ENCODE measurements at places on chromosomes 6 and 20.
A peak's percentile ranks its signal among the peaks of the same experiment; 100 is the strongest.

DNA sequence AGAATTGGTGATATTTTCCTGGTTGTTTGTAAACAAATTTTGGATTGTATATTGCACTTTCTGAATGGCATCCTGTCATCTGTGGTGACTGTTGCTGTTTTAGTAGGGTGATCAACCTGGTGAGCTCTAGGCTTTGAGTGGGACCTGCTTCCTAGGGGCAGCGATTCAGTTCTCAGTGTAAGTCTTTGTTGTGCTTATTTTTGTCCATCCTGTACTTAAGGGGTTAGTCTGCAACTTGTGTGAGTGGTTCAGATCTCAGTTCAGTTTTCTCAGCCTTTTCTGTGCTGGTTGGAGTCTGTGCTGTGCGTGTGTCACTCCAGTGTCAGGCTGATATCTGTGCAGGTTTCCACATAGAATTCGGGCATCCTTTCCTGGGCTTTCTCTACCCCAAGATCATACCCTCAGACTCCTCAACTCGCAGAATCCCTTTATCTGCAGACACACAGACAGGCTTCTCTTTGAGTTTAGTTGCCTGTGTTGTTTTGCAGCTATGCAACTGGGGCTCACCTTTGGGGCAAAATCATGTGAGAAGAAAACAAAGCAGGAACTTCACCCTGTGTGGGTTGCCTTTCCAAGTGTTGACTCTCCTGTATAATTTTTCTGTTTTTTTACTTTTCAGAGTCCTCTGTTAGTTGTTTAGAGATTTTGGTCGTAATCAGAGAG lies 177.7 kb downstream of the FARS2 start:
- no peak for DNase-seq

- DNase-seq: no peak
These were observed 56.0 kb upstream of the SLC22A16 start for GRCh38 chr6:110532431-110532830.

GRCh38 chr6:12750416-12750815 lies 33.8 kb downstream of the PHACTR1 start:
- DNase-seq: no peak

- no peak for DNase-seq
These were observed 40.8 kb upstream of the NXT1 start for GRCh38 chr20:23309781-23310180.

DNA sequence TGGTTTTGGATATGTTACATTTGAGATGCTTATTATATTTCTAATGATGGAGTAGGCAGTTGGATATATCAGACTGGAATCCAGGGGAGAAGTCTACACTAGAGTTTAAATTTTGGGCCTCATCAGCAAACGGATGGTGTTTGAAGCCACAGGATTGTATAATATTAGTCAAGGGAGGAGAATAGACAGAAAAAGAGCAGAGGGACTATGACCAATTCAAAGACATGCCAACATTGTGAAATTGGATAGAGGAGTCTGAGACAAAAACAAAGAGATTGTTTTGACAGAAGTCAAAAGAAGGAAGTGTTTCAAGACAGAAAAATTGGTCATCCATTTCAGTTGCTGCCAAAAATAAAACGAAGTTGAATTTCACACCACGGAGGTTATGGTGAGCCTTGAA lies 66.5 kb downstream of the NOX3 start:
- no peak for DNase-seq

GRCh38 chr20:1474817-1475603 lies 8.4 kb upstream of the NSFL1C start:
- no peak for DNase-seq

DNA sequence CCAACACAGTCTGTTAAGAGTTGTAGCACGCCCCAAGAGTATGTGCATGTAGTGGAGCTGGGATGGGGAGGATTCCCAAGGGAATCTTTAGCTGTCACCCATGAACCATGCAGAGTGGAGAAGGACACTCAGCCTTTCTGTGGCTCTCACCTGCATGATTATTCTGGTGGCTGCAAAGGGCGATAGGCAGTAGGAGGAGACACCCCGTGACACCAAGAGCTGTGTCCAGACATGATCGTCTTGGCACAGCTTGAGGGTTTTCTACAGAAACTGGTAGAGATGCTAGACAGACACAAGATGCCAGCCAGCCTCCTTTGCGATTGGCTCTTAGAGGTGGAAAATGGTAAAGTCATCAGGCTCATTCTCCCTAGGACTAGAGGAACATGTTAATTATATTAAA lies 3.1 kb upstream of the CSE1L start:
- no peak for DNase-seq

- no peak for DNase-seq
These were observed 83.9 kb downstream of the ZDHHC14 start for GRCh38 chr6:157464653-157465535.

- DNase-seq: no peak
These were observed 73.0 kb upstream of the SYNJ2 start for GRCh38 chr6:157908369-157909281.

GRCh38 chr6:34992376-34992775 lies 103.3 kb downstream of the ANKS1A start:
- no peak for DNase-seq

- DNase-seq: no peak
These were observed 94.1 kb downstream of the DACT2 start for GRCh38 chr6:168225471-168225911.

GRCh38 chr6:36717871-36718540 lies 20.4 kb downstream of the RAB44 start:
- no peak for DNase-seq

GRCh38 chr6:33592595-33593413 lies 12.7 kb upstream of the BAK1 start:
- no peak for DNase-seq

DNA sequence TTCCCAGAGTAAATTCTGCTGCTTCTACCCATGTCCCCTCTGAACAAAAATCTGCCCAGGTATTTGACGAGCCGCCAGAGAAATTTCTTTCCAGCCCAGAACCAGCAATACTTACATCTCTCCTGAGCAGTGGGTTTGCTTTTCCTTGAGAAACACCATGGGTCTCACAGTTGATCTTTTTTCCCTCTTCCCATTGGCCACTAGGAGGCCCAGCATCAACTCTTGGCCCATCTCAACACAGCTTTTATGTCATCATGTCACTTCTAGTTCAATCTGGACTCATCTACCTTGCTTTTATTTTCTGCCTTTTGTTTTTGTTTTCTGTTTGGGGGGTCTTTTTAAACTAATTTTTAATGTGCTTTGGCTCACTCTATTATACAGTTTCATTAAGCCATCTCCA lies 18.8 kb downstream of the MAFB start:
- DNase-seq: no peak

DNA sequence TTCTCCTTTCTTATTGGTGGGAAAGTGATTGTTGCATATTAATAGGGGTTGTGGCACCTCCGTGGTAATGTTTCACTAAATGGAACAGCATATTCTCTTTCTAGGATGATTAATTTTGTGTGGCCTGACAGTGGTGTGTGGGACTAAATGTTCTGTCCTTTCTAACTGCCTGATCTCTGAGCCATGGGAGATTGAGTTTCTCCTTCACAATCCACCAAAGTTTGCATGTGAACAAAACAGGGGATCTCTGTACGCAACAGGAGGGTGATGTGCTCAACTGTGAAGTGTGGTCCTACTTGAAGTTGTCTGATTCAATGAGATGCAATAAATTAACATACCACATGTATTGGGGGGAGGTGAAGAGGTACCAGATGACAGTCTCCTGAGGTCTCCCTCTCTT lies 19.3 kb downstream of the BCAS1 start:
- no peak for DNase-seq

- no peak for DNase-seq
These were observed 87.0 kb downstream of the CDH22 start for GRCh38 chr20:46221256-46221833.

DNA sequence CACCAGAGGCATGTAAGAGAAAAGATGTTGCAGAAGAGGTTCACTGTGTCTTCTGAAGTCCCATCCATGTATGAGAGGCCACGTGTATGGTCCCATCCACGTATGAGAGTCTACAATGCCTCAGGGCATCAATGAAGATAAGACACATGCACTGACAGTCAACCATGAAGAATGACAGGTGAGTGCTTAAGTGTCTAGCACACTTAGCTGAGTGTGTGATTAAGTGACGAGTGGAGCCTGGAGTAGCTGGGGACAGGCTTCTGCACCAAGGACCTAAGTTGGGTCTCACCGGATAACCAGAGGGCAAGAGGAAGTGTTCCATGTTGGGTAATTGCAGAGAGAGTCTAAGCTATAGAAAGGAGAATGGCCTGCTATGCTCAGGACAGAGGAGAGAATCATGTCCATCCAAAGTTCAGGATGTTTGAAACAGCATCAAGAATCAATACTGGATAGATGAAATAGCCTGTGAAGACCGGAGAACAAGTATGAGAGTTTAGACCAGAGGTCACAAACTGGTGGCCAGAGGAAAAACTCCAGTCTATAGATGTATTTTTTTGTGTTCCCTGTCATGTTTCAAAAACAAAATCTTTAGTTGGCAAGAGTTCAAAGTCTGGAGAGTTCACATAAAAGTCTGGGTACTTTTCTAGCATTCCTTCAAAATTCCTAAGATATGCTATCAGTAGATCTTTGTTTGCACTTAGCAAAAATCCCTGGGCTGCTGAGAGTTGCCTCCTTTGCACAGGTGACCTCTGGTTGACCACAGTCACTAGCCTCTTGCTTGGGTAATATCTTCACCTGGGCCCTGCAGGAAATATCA lies 165.8 kb downstream of the KIF16B start:
- DNase-seq: no peak

DNA sequence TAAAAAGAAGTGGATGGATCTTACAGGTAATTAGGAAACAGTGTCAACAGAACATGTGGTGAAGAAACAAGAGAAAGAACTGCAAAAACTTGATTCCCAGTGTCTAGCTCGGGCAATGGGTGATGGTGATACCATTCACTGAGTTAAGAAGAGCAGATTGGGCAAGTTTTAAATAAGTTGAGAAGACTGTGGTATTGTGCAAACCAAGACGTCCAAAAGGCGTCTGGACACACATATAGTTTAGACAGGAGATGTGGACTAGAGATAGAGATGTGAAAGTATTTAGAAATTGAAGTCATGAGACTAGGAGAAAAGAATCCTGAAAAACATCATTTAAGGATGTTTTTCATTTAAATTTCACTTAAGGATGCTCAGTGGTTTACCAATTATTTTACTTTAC lies 53.9 kb downstream of the CDK19 start:
- no peak for DNase-seq

DNA sequence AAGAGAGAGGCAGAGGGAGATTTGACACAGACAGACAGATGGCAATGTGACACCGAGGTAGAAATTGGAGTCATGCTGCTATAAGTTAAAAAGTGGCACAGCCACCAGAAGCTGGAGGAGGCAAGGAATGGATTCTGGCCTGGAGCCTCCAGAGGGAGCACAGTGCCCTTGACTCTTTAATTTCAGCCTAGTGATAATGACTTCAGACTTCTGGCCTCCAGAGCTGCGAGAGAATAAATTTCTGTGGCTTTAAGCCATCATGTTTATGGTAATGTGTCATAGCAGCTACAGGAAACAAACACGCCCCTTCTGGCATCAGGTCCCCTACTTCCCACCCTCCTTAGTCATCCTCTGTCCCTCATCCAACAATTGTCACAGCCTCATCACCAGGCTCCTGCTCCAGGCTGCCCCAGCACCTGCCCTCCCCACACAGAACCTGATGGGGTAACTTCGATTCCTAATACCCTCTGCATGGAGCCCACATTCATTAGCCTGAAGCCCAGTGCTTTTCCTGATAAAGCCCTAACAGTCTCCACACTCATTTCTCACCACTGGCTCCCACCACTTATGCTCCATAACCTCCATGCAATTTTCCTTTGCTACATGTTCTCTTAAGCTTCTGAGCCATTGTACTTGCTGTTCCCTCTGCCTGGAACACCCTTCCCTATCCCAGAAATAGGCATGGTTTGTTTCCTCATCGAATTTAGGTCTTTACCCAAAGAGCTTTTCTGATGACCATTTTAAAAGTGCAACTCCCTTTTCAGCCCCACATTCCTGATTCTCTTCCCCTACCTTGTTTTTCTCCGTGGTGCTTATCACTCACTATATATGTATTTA lies 69.7 kb upstream of the TOX2 start:
- peak; percentile 94 for DNase-seq

GRCh38 chr6:37547564-37548061 lies 47.9 kb upstream of the CCDC167 start:
- DNase-seq: peak; percentile 57

- DNase-seq: no peak
These were observed 43.0 kb upstream of the SYNCRIP start for GRCh38 chr6:85685713-85686112.

- DNase-seq: no peak
These were observed 127.4 kb upstream of the FAM83B start for GRCh38 chr6:54719131-54719530.

DNA sequence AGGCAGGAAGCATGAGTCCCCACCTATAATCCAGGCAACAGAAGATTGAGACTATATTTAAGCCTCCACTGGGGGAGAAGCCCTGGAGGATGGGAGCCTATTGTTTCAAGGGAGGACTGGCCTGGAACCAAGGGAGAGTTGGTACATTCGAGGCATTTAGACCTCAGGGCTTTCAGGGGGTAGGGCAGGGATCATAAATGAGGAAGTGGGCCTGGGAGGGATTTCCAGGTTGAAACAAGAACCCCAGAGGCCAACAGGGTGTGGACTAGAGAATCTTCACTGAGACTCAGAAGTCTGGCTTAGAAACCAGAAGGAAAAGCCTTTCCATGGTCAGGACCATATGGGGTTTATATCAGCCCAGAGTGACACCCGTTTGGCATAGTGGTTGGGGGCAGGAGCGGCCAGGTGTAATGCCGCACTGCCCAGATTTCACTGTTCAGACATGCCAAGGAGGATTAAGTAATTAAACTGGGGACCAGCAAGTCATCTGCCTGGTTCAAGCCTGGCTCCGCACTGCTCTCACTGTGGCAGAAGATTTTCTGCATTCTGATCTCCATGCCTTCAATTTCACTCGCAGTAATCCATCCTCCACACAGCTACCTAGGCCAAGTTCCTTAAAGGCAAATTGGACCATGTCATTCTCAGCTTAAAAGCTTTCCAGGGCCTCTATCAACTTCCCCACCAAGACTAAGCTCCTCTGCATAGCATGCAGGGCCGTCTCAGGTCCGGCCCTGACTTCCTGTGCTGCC lies 17.8 kb downstream of the LRFN2 start:
- no peak for DNase-seq

GRCh38 chr20:1241456-1241855 lies 15.6 kb downstream of the RAD21L1 start:
- no peak for DNase-seq

GRCh38 chr6:3778701-3779573 lies 27.4 kb upstream of the PXDC1 start:
- DNase-seq: no peak

- DNase-seq: no peak
These were observed 274.7 kb downstream of the CDKAL1 start for GRCh38 chr6:20808924-20809323.

All from astrocyte of the cerebellum (primary cell).